ENCODE measurements at places on chromosomes 7 and 10. TPM values are rescaled to one million over a fixed set of nuclear protein-coding genes. Genes with fewer than 3 reads are reported as not detected.

- no peak for DNase-seq
Observed at GRCh38 chr7:104149822-104150221, 58.0 kb downstream of the ORC5 start.

- DNase-seq = peak; percentile 27
Observed at GRCh38 chr10:71432956-71433767, 36.4 kb downstream of the CDH23 start.

- DNase-seq = no peak
Observed at GRCh38 chr7:7351156-7351555, 168.8 kb downstream of the C1GALT1 start.

DNA sequence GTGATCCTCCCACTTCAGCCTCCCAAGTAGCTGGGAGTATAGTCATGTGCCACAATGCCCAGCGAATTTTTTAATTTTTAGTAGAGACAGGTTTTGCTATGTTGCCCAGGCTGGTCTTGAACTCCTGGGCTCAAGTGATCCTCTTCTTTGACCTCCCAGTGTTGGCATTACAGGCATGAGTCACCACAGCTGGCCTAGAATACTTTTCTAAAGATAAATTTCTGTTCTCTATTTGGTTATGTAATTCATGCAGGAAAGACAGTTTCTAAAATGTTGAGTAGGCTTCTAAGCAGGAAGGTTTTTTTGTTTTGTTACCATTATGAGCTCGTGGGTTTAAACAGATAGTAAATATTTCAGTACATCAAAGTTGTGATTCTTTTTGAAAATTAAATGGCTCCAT, 5.0 kb downstream of the RBAK start:
- no peak for DNase-seq

DNA sequence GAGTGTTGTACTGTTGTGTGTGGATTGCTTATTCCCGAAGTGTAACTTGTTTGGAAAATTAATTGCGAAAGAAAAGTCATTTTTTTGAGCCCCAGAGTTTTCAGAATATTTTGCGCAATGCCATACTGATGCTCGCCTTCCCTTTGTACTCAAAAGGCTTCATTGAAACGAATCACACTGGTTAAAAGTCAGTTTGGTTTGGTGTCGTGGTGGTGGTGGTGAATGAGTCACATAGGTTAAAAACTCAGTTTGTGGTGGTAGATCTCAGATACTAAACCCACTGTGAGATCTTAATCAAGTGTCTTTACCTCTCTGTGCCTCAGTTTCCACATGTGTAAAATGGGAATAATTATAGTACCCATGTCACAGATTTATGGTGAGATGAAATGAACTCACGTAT, 61.1 kb upstream of the IL6 start:
- no peak for DNase-seq

Gene SUN3
- not detected for total RNA-seq

Gene RNF148
- total RNA-seq = not detected

All from endodermal cell (in vitro differentiated cells).